Fibroblast of pulmonary artery (primary cell): ENCODE measurements at places on chromosomes 7 and 10.

DNA sequence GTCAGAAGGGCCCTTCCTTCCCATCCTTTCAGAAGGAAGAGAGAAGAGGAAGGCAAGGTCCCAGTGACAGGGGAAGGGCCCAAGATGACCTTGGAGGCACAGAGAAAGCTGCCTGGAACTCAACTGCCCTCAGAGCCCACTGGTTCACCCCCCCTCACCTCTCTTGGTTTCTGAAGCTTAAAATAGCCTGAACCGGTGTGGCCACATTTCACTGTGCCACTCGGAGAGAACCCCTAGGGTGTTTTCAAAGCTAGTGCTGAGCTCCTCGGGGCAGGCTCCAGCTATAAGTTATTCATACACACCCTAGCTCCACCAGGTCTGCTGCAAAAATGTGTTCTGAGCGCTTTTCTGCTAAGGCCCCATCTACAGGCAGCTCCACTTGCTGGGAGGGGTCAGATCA is 60.9 kb upstream of the ADRB1 start:
- no peak for DNase-seq

GRCh38 chr10:102841827-102842345 is 4.7 kb upstream of the CYP17A1 start:
- no peak for DNase-seq

DNA sequence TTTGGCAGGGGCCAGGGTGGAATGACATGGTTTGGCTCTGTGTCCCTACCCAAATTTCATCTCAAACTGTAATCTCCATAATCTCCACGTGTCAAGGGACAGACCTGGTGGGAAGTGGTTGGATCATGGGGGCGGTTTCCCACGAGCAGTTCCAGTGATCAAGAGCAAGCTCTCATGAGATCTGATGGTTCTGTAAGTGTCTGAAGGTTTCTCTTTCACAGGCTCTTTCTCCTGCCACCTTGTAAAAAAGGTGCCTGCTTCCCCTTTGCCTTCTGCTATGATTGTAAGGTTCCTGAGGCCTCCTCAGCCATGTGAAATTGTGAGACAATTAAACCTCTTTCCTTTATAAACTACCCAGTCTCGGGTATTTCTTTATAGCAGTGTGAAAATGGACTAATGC is 188.3 kb downstream of the CHCHD3 start:
- no peak for DNase-seq

GRCh38 chr7:76225379-76225778 is 23.7 kb downstream of the SRRM3 start:
- DNase-seq, result peak; percentile 45

GRCh38 chr10:34576797-34577196 is 238.3 kb downstream of the PARD3 start:
- DNase-seq, result peak; percentile 51

- DNase-seq, result no peak
Observed at GRCh38 chr7:131363719-131364118, 36.0 kb downstream of the MKLN1 start.

DNA sequence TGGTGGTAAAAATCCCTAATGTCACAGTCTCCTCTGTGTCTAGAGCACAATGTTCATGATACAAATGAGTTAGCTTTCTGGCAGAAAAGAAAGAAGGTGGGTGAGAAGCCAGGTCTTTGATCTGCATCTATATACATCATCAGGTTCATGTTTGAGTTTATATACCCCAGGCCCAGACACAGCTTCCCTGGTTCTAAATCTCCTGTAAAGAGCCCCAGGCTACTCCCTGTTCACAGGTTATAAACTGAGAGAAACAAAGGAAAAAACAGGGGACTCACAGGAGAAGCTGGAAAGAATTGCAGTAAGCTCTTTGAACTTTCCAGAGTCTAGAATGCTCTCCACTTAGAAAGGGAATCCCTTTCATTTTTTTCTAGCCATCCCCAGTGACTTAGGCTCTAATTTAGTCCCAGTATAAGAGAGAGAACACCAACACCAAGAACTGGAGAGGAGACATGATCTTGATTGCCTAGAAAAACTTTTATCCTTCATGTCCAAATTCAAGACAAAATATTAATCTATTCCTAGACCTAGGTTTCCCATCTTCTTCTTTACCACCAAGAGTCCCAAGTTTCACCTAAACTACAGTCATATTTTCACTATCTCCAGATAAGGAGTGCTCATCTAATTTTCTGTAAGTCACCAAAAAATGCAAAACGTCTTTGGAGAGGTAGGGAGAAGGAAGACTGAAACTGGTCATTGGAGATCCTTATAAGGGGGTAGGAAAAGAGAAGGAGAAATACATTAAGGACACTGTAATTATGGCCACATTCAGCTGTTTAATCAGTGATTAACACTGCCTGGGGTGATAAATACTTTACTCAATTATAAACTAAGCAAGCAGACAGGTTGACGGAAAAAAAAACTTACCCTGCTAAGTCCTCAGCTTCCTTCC is 469 bp downstream of the MSS51 start:
- no peak for DNase-seq

DNA sequence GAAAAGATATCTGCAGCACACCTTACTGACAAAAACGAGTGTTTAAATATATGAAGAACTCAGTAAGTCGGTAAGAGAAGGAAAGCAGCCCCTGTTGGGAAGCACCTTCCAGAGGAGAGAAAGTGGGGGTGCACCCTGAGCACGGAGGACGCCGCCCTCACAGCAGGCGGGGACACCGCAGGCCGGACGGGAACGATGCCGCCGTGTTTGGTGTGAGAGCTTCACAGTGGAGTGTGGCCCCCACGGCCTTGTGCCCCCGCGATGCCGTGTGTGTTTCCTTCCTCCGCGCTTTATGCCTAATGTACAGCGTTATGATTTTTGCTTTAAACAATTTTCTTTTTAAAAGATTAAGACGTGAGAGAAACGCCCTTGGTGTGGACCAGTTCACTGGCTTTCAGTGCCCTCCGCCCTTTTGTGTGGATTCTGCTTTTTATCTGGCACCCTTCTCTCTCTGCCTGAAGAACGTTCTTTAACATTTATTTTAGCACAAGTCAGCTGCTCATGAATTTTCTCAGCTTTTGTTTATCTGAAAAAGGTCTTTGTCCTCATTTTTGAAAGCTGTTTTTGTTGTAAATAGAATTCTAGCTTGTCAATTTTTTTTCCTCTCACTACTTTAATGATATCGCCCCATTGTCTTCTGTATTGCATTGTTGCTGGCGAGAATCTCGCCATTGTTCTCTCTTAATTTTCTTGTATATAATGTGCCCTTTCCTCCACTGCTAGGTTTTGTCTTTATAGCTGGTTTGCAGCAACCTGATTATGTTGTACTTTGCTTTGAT is 110.7 kb downstream of the INPP5A start:
- no peak for DNase-seq

DNA sequence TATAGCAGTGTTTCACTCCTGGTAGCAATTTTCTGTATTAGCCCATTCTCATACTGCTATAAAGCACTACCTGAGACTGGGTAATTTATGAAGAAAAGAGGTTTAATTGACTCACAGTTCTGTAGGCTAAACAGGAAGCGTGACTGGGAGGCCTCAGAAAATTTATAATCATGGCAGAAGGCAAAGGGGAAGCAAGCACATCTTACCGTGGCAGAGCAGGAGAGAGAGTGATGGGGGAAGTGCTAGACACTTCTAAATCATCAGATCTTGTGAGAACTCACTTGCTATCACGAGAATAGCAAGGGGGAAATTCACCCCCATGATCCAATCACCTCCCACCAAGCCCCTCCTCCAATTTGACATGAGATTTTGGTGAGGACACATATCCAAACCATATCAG is 131.6 kb upstream of the EFCAB10 start:
- DNase-seq, result no peak

GRCh38 chr7:2812831-2813230 is 31.3 kb downstream of the GNA12 start:
- no peak for DNase-seq

- no peak for DNase-seq
Observed at GRCh38 chr10:7810443-7810842, 7.9 kb upstream of the TAF3 start.

GRCh38 chr10:77266242-77266641 is 371.4 kb downstream of the KCNMA1 start:
- DNase-seq, result no peak

DNA sequence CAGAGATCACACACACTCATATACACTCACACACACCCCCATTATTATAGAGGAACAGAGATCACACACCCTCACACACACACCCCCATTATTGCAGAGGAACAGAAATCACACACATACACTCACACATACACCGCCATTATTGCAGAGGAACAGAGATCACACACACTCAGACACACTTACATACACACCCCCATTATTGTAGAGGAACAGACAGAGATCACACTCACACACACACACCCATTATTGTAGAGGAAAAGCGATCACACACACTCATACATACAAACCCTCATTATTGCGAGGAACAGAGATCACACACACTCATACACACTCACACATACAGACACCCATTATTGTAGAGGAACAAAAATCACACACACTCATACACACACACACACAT is 239.0 kb downstream of the BUB3 start:
- DNase-seq, result no peak

- DNase-seq, result peak; percentile 19
Observed at GRCh38 chr7:94510582-94511496, 1.2 kb downstream of the CASD1 start.

DNA sequence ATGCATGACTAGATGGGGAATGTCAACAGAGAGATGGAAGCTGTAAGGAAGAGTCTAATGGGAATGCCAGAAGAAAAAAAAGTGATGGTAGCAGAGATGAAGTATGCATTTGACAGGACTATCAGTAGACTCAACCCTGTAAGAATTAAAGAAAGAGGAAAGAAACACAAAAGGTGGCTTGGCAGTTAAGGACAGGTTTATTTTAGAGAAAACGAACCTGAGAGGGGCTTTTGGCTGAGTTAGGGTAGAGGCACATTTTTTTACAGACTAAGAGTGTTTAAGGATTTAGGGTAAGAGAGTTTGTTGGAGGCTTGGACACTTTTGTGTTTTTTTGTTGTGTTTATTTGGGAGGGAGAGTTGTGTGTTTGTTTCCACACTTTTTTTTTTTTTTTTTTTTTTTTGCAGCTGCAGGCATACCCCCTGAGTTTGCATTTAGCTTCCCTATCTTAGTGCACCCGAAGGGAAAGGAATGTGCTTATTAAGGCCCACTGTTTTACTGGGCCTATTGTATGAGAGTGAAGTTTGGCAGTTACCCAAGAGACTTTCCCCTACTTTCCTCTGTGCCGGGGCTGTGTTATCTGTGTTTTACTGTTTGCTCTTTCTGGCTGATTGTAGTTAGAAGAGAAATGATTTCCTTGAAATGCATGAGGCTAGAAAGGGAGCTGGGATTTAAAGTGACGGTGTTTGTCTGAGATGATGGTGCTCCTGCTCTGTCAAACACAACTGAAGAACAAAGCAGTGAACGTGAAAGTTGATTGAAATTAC is 32.0 kb downstream of the NPVF start:
- DNase-seq, result peak; percentile 74

DNA sequence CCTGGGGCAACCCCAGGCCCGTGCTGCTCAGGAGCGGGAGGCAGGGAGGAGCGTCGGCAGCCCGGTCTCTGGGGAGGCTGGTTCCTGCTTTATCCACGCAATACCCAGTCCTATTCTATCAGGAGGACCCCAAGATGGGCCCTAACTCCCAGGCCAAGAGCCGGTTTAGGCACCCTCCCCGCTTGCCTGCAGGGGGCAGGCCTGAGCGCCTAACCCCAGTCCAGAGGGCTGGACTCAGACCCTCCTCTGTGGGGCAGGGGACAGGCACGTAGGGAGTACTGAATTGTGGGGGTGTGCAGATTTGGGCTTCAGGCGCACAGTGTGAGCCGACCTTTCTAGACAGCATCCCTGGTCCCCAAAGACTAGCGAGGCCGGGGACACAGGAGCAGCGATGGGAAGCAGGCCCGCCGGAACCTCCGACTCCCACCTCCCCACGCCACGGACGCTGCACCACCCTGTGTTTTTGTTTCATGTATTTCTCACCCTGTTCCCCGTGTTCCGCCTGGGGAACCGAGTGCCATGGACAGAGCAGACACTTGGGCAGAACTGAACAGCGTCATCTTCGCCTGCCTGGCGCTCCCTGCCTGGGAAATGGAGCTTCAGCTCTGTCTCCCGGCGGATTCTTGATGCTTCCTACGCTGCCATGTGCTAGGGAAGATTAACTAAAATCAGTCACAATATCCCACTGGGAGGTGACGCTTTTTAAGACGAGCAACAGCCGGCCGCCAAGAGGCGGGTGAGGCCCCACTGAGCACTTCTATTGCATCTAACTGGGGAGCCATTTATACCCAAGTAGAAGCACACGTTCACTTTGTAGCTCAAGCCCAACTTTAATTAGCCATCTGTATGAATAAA is 5.3 kb downstream of the NUDT1 start:
- DNase-seq, result no peak

GRCh38 chr10:6347391-6347951 is 144.7 kb downstream of the PFKFB3 start:
- DNase-seq, result no peak

GRCh38 chr10:85537561-85537960 is 829.0 kb downstream of the GRID1 start:
- no peak for DNase-seq

DNA sequence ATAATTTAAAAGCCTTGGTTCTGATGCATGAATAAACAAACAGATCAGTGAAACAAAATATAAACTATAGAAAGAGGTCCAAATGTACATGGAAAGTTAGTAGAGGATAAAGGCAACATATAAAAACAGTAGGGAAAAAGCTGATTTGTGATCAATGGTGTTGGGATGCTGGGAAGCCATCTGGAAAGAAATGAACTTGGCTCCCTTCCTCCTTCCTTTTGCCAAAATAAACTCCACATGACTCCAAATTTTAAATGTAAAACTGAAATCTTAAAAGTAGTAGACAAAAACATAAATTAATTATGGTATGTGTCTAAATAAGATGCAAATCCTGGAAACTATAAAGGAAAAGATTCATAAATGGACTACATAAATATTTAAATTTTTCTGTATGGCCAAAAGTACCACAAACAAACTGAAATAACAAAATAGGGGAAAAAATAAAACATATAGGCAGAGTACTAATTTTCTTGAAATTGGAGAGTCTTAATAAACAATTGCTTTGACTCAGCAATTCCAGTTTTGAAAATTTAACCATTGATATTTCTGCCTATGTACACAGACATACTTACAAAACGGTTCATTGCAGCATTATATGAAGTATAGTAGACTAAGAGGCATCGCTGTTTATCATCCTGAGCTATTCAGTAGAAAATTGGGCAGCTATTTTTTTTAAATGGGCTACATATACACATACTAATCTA is 77.0 kb upstream of the TRIM24 start:
- DNase-seq, result no peak

DNA sequence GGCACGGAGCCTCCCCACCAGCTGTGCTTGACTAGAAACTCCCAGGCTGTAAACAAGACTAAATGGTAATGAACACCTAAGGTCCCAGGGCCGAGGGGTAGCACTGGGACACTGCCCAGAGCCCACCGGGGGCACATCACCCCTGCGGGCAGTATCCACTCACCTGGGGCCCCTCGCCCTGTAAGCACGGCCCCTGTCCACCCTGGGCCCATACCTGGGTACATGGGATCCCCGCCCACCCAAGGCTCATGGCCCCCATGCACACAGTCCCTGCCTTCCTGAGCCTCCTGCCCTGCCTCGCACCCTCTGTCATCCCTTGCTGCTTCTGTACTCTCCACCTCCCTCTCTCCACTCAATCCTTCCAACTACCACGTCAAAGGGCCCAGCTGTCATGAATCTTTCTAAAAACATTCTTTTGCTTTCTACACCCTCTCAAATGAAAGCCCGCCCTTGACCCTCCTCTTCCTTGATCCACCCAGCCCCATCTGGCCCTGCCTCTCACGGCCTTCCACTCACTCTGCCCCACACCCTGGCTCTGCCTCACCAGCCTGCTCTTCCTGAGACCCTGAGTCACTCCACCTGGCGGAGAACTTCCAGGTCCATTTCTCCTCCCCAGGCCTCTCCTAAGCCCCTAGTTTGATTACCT is 173.1 kb downstream of the PARD3 start:
- DNase-seq, result no peak
